ENCODE measurements at places on chromosomes 11 and 22. TPM values are rescaled to one million over a fixed set of nuclear protein-coding genes. Genes with fewer than 3 reads are reported as not detected.

Gene B4GALNT4
- 3.8 TPM for total RNA-seq

Gene INTS4
- total RNA-seq = 43.4 TPM

Gene MRGPRX4
- total RNA-seq = not detected

Gene SYT9
- total RNA-seq = not detected

Gene TBX10
- total RNA-seq = not detected

Gene ACRV1
- not detected for total RNA-seq

Gene CASP5
- total RNA-seq = not detected

Gene ACTN3
- not detected for total RNA-seq

Gene SERPING1
- total RNA-seq = 1.7 TPM

Gene HEPN1
- total RNA-seq = not detected

Gene TRMT112
- total RNA-seq = 432 TPM

Gene SSTR3
- 2.3 TPM for total RNA-seq

Gene GVQW3
- total RNA-seq = 2.2 TPM

Gene MAJIN
- not detected for total RNA-seq
